ENCODE measurements at places on chromosomes 2 and 18.

DNA sequence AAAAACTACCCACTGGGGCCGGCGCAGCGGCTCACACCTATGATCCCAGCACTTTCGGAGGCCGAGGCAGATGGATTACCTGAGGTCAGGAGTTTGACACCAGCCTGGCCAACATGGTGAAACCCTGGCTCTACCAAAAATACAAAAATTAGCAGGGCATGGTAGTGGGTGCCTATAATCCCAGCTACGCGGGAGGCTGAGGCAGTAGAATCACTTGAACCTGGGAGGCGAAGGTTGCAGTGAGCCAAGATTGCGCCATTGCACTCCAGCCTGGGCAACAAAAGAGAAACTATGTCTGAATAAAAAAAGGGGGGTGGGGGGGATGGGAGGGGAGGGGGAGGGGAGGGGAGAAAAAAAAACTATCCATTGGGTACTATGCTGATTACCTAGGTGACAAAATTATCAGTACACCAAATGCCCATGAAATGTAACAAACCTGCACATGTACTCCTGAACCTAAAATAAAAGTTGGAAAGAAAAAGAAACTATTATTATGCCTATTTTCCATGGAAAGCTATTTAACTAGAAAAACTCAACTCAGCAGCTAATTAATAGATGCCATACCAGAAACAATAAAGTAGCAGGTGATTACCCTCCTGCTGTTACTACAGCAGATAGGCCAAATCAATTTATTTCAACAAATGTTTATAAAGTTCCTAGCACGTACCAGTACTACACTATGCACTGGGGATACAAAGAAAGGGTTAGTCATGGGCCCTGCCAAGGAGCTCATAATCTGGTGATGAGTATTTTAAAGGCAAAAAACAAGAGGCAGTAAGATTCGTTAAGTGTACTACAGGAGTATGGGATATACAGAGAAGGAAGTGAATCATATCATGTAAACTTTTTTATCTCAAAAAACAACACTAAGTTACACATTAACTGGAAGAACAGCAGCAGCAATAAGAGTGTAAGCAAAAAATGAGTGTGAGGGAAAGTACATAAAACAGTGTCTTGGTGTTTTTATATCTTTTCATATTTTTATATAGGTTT lies 112.8 kb upstream of the SLC39A10 start:
- peak; percentile 91 for DNase-seq

GRCh38 chr2:201366146-201366545 lies 9.0 kb upstream of the FLACC1 start:
- peak; percentile 47 for DNase-seq

DNA sequence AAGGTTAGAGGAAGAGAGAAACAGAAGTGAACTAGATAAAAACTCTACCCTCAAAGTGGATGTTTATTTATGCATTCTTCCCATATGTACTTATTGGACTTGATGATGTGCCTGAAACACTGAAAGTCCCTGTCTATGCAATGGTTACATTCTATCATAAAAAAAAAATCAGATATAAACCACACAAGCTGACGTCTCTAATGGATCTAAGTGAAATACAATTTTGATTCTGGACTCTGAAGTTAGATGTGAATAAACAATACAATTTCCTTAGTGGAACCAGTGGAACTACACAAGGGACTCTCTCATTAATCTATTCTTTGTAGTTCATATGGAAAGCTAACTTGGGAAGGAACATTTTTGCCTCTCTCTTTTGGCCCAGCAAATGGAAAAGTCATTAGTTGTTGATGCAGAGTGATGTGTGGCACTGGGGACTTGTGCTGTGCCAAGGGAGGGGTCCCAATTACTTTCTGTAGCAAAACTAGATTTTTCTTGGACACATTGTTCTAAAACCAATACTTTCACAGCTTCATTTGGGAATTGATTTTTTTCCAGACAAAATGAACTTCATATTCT lies 376.8 kb downstream of the TRIB2 start:
- no peak for DNase-seq

DNA sequence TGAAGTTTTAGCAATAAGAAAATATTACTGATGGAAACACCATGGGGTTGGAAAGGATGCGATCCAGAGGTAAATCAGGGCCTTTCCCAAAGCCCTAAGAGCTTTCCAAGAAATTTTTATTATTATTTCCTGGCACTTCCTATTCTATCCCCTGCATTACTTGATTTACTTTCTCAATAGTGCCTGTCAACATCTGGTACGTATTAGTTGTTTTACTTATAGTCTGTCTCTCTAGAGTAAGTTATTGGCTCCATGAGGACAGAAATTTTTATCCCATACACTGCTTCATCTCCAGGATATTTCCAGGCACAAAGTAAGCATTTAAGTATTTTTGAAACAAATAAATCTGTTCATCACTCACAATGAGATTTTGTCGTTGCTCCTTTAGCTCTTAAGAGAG lies 18.1 kb downstream of the PPP4R1 start:
- DNase-seq = no peak

- DNase-seq = no peak
Measured at GRCh38 chr2:27724191-27724590, 47.3 kb upstream of the MRPL33 start.

GRCh38 chr18:433298-433697 lies 67.2 kb downstream of the COLEC12 start:
- no peak for DNase-seq

DNA sequence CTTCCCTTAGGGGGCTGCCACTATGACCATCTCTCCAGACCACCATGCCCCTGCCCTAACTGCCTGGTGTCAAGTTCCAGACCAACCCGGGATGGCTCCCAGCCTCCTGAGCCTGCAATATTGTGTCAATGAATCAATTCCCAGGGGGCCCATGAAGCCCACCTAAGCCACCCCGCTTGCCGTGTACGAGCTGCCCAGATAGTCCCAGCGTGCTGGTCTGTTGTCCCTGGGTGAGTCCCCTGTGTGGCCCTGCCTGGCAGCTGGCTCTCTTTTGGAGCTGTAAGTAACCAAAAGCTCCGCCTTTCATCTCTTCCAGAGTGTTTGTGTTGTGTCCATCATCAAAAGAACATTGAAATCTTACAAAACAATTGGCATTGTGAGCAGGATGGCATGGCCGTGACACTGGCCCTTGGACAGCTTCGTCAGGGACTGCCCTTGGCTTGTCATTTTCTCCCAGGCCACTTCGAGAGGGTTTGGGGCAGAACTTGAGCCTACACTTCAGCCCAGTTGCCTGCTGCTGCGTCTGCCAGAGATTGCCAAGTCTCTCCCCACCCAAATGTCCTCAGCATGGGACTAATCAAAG lies 11.3 kb upstream of the MAL start:
- no peak for DNase-seq

DNA sequence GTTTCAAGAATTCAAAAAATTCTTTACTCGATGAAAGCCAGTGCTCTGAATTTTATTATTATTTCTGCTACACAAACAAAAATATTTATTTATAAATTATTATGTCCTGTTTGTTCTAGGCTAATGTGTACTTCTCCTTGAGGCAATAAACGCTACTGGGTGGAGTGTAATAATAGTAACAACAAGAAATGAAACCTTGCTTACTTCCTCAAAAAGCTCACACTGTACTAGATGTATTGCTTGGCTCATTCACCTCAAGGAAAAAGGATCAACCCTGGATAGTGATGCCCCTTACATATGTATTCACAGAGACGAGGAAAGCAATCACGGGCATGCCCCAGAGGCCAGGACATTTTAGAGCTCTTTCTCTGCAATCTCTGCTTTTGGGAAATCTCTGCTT lies 685.6 kb upstream of the NXPH2 start:
- no peak for DNase-seq

DNA sequence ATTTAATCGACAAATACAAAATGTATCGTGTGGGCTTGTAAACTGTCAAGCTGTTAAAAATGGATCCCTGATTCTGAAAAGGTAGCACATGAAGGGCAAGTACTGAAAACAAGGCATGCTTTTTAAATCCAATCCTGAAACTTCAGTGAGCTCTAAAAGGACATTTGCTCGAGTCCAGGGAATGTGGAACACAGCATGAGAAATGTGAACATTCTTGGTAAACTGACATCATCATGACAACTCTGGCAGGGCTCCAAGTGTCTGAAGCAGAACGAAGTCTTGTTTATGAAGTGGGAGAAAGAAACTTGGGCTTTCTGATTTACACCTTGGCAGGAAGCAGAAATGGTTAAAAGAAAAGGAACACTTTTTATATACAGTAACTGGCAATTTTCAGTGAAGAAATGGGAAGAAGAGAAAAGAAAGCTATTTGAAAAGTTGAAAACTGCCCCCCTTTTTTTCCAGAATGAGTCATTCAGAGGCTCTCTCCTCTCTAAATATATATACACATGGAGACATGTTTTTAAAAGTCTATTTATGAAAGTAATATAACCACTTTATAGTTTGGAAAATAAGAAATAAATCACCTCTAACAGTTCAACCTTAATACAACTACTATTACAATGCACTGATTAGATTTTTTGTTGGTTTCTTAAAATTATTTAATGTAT lies 120.8 kb downstream of the GAREM1 start:
- DNase-seq = peak; percentile 98

DNA sequence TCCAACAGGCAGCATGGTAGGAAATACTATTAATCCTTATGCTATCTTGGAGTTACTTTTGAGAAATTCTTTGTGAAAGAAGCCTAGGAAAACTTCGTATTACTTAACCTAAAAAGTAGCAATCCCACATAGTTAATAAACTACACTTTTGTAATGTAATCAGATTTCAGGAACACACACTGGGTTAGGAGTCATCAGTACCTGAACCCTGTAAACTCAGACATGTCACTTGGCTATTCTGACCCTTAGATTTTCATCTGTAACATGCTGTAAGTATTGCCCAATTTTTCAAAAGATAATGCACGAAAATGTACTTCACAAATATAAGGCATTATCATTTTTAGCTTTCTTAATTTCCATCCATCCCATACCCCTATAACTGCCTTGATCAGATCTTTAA lies 39.0 kb downstream of the KIDINS220 start:
- no peak for DNase-seq

- DNase-seq = no peak
Measured at GRCh38 chr2:54029721-54030395, 59.1 kb upstream of the PSME4 start.

DNA sequence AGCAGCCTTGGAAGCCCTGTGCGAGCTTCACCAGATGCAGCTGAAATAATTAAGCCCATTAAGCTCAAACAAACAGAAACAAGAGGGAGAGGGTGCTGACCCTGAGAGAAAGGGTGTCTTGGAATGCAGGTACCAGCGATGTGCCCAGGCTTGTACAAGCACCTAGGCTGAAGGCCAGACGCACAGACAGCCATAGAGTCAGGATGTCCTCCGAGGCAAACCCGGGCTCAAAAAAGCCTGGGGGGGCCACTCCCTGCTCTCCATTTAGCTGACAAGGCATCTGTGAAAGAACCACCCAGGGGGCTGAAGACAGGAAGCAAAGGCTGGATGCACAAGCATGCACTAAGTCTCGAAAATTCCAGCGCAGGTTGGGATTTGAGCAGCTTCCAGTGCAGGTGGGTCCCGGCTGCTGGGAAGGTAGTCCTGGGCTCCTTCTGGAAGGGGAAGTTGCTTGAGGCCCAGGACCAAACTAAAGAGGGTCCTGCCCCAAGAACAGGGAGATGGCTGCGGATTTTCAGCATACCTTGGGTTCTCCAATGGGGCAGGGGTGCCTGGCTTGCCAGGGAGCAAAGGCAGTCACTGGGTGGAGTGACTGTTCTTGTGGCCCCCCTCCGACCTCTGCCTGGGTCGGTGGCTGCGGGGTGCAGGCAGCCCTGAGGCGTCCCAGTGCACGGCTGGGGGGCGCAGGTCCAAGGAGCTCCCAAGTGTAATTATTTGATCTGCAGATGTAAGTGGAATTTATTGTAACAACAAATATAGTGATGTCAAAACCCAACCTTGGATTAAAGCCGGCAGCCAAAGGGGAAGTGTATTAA lies 5.9 kb downstream of the GBX2 start:
- no peak for DNase-seq

DNA sequence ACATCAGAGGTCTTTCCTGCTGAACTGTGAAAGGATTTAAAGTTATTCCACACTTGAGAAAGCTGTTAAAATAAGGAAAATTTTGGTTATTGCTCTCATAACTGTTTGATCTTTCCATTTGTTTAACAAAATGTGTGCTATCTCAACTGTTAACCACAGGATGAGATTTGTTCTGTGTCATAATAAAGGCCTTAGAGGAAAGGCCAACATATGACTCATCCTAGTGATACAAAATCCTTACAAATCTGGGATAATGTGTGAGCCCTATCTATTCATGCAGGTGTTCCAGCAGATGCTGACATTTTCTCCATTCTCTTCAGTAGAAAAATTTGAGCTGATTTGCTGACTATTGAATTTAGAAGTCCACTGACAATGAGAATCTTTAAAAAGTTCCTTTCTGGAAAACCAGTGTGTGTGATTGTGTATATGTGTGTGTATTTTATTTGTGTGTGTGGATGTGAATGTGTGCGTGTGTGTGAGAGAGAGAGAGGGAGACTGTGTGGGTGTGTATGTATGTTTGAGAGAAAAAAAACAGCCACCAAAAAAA lies 1111.9 kb upstream of the GYPC start:
- no peak for DNase-seq

- no peak for DNase-seq
Measured at GRCh38 chr2:181165199-181165868, 184.9 kb downstream of the UBE2E3 start.

DNA sequence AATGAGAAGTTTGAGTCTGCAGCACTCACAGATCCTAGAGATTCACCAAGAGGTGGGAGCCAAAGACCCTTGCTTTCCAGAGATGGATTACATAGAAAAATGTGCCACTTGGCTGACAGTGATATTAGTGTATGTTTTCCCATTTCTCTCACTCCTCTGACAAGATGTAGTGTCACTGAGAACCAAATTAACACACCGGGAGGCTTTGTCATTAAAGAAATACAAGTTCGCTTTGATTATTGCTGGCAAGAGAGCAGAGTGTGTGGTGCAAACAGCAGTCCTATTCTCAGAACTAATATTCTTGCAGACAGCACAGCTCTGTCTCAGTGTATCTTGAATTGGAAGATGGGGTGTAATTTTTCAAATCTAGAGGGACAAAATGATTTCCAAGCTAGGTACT lies 171.6 kb upstream of the SETBP1 start:
- DNase-seq = no peak

- no peak for DNase-seq
Measured at GRCh38 chr2:31525876-31526275, 54.9 kb downstream of the SRD5A2 start.

DNA sequence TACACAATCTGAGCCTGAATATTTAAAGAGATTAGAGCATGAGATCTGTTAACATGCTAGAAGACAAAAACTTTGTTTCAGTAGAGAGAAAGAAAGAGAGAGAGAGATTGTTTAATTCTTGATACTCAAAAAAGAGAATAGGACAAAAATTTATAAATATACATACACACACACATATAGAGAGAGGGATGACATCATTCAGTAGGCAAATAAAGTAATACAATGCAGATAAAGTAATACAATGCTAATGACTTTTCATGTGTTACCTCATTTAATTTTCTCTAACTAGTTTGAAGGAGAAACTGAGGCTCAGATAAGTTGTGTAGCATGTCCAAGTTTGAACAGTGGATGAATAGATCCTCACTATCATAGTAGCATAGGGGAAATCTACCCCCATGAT lies 286.4 kb downstream of the CMPK2 start:
- DNase-seq = no peak

All from iris pigment epithelial cell (primary cell).